ENCODE measurements at places on chromosomes 6 and 20.

DNA sequence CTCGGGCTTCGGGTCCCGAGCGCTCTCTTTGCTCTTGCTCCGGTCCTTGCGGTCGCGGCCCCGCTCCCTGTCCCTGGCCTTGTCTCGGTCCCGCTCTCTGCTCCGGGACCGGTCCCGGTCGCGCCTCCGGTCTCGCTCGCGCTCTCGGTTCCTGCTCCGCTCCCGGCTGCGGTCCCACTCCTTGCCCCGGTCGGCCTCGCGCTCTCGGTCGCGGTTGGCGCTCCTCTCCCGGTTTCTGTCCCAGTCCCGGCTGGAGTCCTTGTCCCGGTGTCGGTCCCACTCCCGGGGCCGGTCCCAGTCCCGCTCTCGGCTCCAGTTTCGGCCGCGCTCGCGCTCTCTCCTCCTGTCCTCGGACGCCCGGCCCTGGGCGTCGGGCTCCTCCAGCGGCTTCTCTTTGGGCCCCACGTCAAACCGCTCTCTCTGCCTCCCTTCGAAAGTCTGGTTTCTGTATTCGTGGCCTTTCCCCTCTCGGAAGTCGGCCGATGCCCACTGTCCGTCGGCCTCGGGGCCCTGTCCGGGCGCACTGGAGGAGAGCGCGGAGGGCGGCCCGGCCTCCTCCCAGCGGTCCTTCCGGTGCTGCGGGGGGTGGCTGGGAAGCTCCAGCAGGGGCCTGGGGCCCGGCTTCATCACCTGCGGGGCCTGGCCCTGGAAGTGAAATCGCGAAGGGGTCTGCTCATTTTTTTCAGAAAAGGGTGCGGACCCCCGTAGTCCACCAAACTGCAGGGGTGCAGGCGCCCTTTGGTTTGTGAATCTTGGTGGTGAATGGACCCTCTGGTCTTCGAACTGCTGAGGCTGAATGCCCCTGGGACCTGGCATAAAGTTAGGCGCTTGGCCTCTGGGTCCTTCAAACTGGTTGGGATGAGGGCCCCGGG is 17.9 kb upstream of the TCFL5 start:
- DNase-seq = no peak

DNA sequence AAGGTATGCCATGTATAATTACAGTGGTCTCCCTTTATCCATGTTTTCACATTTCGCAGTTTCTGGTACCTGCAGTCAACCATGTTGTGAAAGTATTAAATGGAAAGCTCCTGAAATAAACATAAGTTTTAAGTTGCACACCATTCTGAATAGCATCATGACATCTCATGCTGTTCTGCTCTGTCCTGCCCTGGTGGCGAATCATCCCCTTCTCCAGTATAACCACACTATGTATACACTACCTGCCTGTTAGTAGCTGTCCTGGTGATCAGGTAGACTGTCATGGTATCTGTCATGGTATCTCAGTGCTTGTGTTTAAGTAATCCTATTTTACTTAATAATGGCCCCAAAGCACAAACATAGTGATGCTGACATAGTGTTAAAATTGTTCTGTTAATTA is 97.1 kb downstream of the ZFAND3 start:
- DNase-seq = no peak

DNA sequence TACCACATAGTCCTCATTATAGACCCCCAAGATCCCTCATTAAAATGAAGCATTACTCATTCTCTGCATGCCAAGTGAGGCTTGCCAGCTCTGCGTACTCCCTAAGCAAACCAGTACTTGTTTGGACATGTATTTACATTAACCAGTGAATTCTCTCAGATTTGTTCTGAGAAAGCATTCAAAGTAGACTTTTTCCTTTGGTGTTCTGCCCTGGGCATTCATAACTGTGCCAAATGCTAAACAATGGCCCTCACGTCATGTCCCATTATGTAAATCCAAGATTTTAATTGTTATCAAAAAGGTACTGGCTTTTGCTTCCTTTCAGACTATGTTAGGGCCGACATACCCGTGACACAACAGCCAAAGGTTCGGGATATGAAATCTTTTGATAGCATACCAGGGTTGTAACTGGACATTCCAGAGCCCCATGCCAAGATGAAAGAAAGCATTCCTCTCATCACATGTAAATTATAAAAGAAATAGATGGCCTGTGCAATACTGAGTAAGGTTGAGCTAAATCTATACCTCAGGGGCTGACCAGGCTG is 164.2 kb downstream of the ADAT2 start:
- no peak for DNase-seq

GRCh38 chr6:6602262-6602661 is 13.7 kb downstream of the LY86 start:
- no peak for DNase-seq

DNA sequence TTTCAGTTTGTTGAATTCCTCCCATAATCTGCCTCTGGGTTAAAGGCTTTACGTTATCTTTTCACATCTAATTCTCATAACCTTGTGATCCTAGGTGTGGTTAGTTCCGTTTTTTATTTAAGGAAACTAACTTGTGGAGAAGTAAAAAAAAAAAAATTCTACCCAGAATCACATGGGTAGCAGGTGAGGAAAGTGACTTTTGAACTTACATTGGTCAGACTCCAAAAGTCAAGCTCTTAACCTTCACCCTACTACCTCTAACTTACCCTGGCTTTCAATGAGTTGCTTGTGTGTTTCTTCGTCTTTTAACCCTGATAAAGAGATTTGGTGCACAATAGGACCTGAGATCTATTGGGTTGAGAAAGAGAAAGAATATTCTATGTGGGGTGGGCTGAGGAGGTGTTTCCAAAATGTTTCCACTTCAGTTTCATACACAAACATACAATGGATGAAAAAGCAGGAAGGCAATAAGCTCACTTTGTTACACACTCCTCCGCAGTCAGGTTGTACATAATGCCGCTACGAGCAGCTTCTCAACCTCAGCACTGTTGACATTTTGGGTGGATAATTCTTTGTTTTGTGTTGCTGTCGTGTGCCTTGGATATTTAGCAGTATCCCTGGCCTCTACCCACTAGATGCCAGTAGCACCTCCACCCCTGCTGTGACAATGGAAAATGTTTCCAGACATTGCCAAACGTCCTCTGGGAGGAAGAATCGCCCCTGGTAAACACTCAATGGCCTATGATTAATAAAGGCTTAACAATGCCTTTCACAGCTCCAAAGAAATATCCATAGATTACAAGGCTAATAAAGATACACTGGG is 193.0 kb upstream of the ZNF217 start:
- DNase-seq = no peak

GRCh38 chr20:63259734-63260460 is 5.6 kb upstream of the NKAIN4 start:
- DNase-seq = no peak

GRCh38 chr20:42295592-42295991 is 677.4 kb upstream of the CHD6 start:
- DNase-seq = no peak

- DNase-seq = no peak
Observed at GRCh38 chr6:102680413-102680812, 1286.9 kb downstream of the GRIK2 start.

DNA sequence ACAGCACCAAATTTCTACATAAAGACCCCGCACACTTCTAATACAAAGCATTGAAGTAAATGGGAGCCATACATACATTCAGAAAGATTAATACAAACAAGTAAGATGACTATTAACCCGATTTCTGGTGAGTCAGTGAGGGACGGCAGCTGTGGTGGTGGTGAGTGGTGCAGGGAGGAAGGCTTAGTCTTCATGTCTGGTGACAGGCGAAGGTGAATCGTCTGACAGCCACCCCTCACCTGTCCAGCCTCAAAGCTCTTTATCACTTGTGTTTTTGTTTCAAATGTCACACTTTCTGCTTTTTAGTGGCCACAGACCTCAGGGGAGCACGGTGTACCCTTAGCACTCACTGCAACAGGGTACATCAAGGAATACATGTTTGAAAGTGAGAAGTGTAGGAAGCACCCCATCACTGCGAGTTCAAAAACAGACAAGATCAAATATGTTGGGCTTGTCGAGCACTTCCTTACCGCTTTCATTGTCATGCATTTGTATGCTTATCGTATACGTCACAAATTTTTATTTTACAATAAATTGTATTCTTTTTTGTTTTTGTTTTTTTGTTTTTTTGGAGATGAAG is 63.5 kb downstream of the IRF4 start:
- no peak for DNase-seq

- no peak for DNase-seq
Observed at GRCh38 chr6:170584954-170585498, 589 bp upstream of the PDCD2 start.

GRCh38 chr6:4665489-4666417 is 110.5 kb upstream of the CDYL start:
- DNase-seq = no peak

DNA sequence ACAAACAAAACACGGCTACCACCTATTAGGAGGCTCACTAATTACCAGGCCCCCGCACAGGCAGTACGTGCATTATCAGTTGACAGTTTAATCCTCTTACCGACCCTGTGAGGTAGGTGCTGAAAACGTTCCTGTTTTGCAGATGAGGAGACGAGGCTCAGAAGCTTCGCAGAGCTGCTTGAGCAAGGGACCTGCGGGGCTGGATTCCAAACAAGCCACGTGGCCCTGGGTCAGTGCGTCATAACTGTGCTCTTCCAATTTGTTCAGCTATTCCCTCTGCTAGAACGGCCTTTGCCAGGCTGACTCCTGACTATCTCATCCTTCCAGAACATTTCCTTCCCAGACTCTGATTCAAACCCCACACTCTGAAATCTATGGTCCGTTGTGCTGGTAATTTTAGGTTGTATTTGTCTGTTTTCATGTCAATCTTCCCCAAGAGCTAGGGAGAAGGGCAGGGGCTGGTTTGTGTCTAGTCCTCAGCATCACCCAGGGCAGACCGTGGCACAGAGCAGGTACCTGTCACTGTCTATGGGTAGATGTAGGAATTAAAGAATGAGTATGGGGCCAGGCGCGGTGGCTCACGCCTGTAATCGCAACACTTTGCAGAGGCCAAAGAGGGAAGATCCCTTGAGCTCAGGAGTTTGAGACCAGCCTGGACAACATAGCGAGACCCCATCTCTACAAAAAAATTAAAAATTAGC is 28.8 kb upstream of the TLDC2 start:
- no peak for DNase-seq

DNA sequence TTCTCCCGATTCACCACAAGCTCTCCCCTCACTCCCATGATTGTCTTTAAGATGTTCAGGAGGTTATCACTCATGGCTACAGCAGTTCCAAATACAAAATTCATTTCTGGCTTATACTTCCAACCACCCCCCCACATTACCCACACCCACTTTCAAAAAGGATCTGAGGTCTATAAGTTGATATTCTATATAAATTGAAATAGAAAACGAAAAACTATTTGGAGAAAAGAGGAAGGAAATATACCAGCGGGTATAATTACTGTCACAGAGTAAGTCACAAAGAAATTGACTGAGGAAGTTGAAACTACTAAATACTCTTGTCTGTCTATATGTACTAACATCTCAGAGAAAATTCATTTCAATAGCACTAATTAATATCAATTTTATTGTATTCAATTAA is 112.7 kb upstream of the TNFAIP3 start:
- DNase-seq = no peak

DNA sequence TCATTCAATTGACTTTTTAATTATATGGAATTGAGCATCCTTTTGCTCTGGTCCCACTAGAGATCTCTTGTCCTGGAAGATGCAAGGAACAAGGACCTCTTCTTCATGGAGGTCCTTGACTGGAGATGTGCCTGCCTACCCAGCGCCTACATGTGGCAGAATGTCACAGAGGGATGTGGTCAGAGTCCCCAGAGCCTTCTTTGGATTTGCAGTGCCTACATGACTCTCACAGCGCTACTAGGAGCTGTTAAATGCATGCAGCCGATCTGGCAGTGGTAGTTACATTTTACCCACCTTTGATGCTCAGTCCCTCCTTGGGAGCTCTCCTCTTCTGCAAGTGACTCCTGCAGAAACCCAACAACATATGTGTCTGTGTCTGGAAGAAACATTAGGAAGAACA is 51.9 kb upstream of the ADTRP start:
- DNase-seq = no peak

DNA sequence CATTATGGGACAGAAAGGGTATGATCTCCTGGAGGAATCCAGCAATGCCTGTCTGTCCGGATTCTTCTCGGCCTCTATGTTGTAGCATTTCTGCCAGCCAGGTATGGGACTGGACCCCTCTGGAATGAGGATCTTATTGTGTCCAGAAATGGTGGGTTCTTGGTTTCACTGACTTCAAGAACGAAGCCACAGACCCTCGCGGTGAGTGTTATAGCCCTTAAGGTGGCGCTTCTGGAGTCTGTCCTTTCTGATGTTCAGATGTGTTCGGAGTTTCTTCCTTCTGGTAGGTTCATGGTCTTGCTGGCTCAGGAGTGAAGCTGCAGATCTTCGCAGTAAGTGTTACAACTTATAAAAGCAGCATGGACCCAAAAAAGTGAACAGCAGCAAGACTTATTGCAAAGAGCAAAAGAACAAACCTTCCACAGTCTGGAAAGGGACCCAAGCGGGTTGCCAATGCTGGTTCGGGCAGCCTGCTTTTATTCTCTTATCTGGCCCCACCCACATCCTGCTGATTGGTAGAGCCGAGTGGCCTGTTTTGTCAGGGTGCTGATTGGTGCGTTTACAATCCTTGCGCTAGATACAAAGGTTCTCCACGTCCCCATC is 62.3 kb upstream of the IER3 start:
- no peak for DNase-seq

- DNase-seq = no peak
Observed at GRCh38 chr6:84449220-84449619, 221.8 kb upstream of the CEP162 start.

GRCh38 chr6:73353636-73354593 is at the start of gene DPPA5:
Gene DPPA5, minus strand, starts transcription at chr6:73354276. Its CDS starts 51 bp downstream, at chr6:73354225.
- DNase-seq = no peak

DNA sequence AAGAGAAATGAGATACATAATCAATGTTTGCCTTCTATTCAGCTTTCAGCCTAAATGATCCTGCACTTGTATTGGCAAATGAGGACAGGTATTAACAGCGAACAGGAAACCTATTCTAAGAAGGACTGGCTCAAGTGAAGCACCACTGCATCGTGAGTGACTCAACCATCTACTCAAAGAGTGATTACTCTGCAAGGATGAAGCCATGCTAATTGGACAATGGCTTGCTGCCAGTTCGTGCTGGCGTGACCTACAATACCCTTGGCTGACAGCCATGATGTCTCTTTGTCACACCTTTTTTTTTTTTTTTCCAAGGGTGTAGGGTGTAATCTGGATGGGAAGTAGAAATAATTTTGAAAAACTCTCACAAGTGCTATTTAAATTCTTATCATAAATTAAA is 104.9 kb downstream of the GJA10 start:
- DNase-seq = no peak

DNA sequence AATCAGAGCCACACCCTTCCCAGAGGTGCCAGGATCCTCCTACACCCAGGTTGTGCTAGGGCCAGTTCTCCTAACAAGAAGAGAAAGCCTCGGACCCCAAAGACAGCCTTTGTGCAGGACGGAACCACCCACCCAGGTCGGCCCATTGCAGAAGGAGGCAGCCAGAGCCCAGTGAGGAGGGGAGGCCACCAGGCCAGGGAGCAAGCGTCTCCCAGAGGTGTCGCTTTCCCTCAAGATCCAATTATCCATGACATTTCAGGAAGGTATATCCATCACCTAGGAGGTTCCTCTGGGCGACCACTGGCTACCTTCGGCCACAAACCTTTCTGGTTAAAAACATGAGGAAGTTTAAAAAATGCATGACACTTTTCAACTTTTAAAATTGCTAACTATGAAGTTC is 87.4 kb upstream of the THBS2 start:
- DNase-seq = no peak
